ENCODE measurements at places on chromosomes 4 and X. TPM values are rescaled to one million over a fixed set of nuclear protein-coding genes. Genes with fewer than 3 reads are reported as not detected.

The CSAG1 gene
- total RNA-seq = not detected

The SSX4B gene
- total RNA-seq = not detected

The HSFX4 gene
- not detected for total RNA-seq

The VSIG1 gene
- not detected for total RNA-seq

The SGMS2 gene
- total RNA-seq = 24.1 TPM

All from subcutaneous adipose tissue (tissue), 4 donors.